Left cardiac atrium (tissue), 4 donors: ENCODE measurements at places on chromosomes 2 and 18. TPM values are rescaled to one million over a fixed set of nuclear protein-coding genes. Genes with fewer than 3 reads are reported as not detected.

The CTAGE1 gene
- total RNA-seq: not detected

The RAMP1 gene
- 86.7 TPM for total RNA-seq

The EHBP1 gene
- total RNA-seq: 41.9 TPM

The MC4R gene
- not detected for total RNA-seq

The EDAR gene
- total RNA-seq: 0.06 TPM

The C1GALT1C1L gene
- 2.8 TPM for total RNA-seq

The KLHL30 gene
- total RNA-seq: 15.8 TPM

The STEAP3 gene
- 11.2 TPM for total RNA-seq

The PLB1 gene
- total RNA-seq: 6.2 TPM

The ABCA12 gene
- total RNA-seq: not detected

The IL1R1 gene
- 60.8 TPM for total RNA-seq

The LAMA1 gene
- total RNA-seq: 0.27 TPM

The B4GALT6 gene
- total RNA-seq: 12.0 TPM

The EPG5 gene
- total RNA-seq: 19.5 TPM

The BIRC6 gene
- total RNA-seq: 52.5 TPM

The IL36RN gene
- total RNA-seq: not detected
